ENCODE measurements at places on chromosomes 2 and 18.

DNA sequence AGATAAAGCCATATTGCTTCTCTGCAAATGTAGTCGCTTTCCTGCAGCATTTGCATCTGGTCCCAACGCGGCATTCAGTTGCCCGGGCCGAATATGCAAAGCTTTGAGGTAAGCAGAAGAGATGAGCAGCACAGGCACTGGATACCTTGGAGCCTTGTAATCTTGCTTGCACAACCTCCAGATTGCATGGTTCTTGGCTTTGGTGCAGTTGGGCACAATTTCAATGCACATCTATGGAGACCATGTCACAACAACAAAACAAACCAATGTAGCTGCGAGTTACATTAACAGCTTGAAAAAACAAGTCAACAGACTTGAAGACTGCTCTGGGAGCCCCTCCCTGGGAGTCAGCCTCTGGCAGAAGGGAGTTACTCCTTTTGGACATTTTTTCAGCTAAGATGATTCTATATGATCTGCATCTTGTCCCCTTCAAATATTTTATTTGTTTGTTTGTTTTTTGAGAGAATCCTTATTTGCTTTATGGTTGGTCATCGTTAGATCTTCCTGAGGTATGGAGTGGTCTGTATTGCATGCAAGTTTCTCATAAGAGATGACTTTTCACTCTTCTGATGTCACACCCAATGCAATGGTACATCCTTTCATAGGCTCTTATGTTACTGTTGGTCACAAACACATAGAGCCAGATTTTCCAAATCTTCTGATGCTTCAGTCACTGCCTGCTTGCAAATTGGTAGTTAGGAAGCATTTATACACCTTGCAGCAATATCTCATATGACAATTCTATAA is 113.5 kb downstream of the EFEMP1 start:
- DNase-seq, result peak; percentile 73

DNA sequence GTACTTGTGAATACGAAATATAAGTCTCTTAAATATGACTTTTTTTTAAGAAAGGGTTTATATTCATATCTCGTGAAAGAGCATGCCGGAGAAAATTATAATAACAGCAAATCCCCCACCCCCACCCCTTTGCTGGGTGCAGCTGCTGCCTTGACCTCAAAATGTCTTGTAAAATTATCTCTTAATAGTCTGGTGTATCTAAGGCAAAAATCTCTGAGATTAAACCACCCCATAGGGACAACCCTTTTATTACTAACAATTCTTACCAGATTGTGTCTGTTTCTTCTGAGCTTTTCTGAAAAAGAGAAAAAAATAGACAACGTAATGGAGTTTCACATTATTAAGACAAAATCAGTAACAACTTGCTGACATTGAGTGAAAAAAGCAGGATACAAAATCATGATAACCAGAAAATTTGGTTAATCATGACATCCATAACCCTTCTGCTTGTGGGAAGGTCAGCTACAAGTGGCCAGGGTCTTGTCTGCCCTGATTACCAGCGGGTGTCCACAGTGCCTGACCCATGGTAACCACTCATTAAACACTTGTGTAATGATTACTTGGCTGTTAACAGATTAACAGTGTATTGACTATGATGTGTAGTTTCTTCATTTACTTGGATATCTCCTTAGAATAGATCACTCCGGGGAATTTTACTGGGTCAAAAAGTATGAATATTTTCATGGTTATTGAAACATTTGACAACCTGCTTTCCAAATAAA is 1.5 kb downstream of the STRADB start:
- DNase-seq, result no peak

GRCh38 chr2:141301551-141301950 is 829.3 kb downstream of the LRP1B start:
- DNase-seq, result no peak

- no peak for DNase-seq
Measured at GRCh38 chr2:197805715-197806633, 1.6 kb downstream of the PLCL1 start.

DNA sequence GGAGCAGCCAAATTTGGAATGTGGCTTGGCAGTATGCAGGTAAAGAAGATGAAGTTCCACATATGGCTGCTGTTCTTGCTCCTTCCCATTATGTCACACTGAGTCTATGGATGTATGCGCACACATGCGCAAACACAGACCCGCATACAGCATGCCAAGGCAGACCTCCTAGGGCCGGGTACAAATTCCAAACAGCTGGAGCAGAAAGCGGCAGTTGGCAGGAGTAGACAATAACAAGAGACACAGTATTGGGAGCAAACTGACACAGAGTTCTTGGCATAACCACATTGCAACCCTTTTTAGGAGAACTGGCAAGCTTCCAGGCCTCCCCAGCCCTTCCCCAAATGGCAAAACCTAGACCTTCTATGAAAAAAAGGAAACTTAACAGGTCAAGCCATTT is 268.9 kb downstream of the SP3 start:
- DNase-seq, result no peak

DNA sequence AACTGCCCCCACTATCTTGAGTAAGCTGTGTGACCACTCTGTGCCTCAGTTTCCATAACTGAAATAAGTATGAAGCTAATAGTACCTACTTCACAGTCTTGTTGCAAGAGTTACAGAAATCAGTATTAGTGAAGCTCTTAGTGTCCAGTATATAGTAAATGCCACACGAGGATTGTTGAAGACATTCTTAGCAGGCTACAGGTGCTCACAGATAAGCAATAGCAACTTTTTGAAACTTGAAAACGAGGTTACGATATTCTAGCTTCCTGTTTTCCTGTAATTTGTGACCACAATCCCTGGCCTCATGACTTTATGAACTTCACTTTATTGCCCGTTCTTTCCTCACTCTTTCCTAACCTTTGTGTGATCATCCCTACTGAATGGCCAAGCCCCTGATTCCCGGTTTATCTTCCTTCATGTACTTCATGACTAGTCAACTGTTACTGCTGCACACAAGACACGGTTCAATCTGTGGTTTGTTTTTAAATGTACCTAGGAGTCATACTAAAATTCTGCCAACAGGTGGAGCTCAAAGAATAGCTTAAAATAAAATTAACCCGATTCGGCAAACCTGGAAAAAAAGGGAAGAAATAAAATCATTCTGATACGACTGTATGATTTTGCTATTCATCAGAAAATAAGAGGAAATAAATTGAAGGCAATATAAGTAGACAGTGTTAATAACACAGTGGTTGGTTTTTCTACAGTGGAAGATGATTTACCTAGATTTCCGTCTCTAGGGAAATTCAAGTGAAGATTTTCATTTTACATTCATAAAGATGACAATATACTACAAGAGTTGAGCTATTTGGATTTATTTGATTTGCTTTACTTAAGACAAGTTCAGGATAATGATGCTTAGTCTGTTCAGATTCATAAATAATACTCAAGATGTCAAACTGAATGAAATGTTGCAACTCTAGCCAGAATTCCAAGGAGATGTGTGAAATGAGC is 38.1 kb upstream of the STAT1 start:
- DNase-seq, result no peak

- no peak for DNase-seq
Measured at GRCh38 chr2:147923846-147924245, 79.0 kb downstream of the ACVR2A start.

GRCh38 chr2:12555012-12555645 is 161.6 kb upstream of the TRIB2 start:
- no peak for DNase-seq

GRCh38 chr2:128541448-128541847 is 222.8 kb upstream of the HS6ST1 start:
- DNase-seq, result no peak

GRCh38 chr18:43054815-43055519 is 60.5 kb downstream of the RIT2 start:
- DNase-seq, result no peak

GRCh38 chr2:9819551-9819950 is 23.7 kb upstream of the TAF1B start:
- no peak for DNase-seq

- no peak for DNase-seq
Measured at GRCh38 chr18:63105636-63106316, 213.8 kb downstream of the BCL2 start.

DNA sequence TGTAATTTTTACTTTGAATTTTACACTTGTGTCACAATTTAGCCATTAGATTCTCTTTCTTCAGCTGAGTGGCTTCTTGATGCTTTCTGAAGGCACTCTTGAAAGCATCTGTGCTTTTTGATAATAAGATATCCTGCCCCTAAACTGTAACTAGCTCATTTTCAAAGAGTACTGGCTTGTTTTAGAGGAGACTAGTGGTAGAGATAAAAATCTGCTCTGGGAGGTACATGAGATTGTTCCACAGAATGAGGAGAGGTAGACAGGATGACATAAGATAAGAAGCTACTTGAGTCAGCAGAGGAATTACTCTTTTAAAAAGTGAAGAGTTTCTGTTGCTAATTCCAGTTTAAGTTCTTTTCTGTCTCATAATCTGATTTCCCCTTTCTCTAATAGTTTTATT is 10.6 kb downstream of the PLEKHB2 start:
- no peak for DNase-seq

GRCh38 chr2:157777427-157777826 is 98.7 kb downstream of the ACVR1 start:
- DNase-seq, result peak; percentile 24

DNA sequence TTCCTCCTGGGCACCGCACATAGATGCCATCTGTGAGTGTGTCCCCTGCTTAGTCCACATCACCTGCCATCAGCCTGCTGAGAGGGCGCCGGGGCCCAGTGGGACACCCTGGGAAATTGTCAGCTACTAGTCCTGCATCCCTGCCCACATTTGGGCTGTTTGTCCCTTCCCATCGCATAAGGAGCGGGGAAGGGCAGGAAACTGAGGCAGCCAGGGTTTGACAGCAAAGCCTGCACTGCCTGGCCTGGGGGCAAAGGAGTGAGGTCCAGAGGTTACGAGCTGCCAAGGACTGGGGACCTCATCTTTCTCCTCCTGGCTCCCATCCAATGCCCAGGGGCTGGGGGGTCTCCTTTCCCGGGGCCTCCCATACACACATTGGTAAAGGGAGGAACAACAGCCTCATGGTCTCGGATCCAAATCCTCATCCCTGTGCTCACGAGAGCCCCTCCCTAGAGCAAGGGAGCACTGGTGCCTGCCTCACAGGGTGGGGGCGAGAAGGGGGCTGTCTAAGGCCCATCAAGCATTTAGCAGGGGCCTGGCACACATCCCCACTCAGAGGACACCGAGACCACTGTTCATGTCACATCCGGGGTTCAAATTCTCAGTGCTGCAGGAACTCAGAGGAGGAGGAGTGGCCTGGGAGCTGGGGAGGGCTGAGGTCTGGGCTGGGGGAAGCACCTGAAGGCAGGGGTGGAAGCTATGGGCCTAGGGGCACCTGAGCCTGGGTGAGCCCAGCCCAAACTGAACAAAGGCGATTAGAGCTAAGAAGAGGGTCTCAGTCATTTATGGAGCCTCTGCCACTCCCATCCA is 113.8 kb downstream of the SMAD7 start:
- DNase-seq, result no peak

GRCh38 chr2:150517951-150518680 is 30.6 kb upstream of the RND3 start:
- DNase-seq, result no peak

GRCh38 chr2:28658369-28658768 is 93.3 kb upstream of the PPP1CB start:
- DNase-seq, result no peak

DNA sequence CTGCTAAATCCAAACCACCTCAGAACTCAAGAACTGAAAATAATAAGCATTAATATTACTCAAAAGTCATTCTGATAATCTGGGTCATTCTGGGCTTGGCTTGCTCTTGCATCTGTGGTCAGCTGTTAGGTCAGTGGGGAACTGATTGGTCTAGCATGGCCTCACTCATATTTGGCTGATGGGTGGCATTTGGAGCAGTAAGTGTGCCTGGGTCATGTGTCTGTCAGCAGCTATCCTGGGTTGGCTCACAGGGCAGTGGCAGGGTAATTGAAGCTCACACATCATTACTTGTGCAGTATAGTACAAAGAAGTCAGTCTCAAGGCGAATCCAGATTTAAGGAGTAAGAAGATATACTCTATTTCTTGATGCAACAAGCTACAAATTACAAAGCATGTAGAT is 9.6 kb downstream of the RPL37A start:
- DNase-seq, result no peak

DNA sequence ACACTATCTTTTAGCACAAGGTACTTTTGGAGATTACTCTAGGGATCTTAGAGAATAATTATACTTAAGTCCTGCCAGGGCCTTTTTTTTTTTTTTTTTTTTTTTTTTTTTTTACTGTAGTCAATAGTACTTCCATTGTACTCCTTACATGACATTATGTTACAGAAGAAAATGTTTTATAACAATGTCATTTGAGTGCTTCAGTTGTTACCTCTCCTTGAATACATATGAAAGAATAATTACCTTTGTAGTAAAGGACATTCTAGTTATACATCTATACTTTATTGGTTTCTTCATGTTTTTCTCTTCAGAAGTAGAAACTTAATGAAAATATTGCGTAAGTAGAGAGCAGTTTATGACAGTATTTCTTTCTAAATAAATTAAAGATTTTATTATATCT is 834.9 kb downstream of the DPP10 start:
- no peak for DNase-seq

DNA sequence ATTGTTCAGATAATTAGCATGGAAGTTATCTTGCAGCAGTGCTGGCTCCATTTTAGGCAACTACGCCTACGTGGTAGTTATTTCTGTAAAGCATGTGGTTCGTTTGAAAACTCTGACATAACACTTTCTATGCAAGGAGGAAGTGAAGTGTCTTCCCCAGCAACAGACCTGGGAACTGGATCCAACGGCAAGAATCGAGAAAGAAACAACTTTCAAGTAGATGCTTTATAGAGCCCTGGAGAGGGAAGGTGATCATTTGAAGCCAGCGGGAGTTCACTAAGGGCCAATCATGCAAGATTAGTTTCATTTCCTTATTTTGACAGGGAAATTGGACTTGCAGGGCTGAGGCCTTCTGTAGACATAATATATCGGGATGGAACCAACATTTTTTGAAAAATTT is 218.3 kb downstream of the ACKR3 start:
- no peak for DNase-seq

GRCh38 chr2:26631401-26632170 is 9.6 kb downstream of the CIB4 start:
- no peak for DNase-seq

GRCh38 chr18:56067214-56067894 is 479.4 kb upstream of the TCF4 start:
- DNase-seq, result no peak

- DNase-seq, result no peak
Measured at GRCh38 chr2:54423213-54423612, 32.9 kb upstream of the SPTBN1 start.

DNA sequence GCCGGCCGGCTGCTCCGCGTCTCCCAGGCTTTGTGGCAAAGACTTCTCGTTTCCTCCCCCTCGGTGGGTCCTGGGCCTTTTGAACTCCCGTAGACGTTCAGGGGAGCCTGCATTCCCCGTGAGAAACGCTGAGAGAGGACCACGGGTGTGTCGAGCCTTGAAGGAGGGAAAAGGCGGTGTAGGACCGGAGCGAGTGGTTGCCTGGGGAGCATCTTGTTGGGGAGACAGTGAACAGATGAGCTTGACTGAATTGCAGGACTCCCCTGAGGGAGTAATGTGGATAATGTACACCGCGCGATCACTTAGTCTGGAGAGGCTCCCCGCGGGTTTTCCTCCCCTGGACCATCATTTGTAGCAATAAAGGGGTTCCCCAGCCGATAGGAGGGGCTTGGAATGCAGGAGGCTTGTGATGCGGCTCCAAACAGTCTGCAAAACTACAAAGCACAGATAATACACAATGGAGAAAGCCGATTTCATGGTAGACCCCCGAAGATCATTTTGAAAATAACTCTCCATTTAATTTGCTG is 769 bp downstream of the ALMS1 start:
- no peak for DNase-seq
